ENCODE measurements at places on chromosomes 7 and 10.

DNA sequence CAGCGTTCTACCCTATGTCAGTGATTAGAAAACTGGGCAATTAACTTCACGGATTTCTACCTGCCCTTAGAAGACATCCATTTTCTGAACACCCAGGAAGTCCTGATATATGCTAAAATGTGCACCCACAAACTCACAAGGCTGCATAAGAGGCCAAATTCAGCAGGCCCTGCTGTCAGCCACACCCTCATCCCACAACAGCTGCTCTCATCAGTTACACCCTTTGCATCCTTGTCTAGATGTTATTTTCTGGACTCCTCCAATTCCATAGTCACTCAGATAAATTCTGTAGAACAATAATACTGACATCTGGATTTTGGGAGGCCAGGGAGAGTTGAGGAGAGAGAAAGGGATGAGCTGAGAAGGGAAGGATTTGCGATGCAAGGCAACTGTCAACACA, 208.9 kb downstream of the TAX1BP1 start:
- no peaks in the 10 kb centered on the region for H3K27me3 ChIP-seq
- no peak for ATAC-seq
- no peaks in the 10 kb centered on the region for H3K36me3 ChIP-seq
- peaks cover 4% of the 10 kb centered on the region for H3K4me1 ChIP-seq

GRCh38 chr7:118902600-118902999, 678.1 kb downstream of the ANKRD7 start:
- H3K27me3 ChIP-seq = no peaks in the 10 kb centered on the region
- ATAC-seq = no peak
- no peaks in the 10 kb centered on the region for H3K4me1 ChIP-seq
- H3K4me3 ChIP-seq = no peak overlapping the region
- H3K36me3 ChIP-seq = no peaks in the 10 kb centered on the region
- no peak overlapping the region for H3K27ac ChIP-seq

DNA sequence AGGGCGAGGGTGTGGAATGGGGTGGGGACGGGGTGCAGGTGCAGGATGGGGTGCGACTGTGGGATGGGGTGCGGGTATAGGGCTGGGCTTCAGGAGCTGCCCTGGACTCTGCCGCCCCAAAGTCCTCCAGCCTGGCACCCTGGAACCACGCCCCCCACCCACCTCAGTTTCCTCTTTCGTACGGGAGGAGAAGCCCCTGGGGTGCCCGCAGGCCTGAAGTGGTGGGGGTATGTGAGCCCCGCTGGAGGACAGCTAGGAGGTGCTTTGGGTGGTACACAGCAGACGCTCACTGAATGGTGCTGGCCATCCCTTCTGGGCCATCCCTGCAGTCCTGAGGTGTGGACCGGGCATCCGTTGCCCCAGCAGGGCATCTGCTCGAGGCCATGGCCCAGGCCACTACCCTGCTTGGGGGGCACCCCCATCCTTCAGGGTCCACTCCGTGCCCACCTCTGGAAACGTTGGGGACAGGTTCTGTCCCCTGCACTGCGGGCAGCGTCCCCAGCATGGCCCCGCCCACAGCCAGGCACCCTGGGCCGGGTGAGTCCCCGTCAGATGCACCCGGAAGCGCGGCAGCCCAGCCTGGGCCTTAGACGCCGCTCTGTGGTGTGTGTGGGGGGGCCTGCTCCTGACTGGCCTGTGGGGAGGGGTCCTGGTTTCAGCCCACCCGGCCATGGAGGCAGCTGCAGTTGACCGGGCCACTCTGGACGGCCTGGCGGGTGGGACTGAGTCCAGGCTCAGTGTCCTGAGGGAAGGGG, 41.6 kb downstream of the UNCX start:
- H3K36me3 ChIP-seq = no peaks in the 10 kb centered on the region
- H3K27ac ChIP-seq = no peak overlapping the region
- peaks cover 77% of the 10 kb centered on the region for H3K27me3 ChIP-seq
- H3K4me1 ChIP-seq = no peaks in the 10 kb centered on the region

GRCh38 chr10:28179006-28179742, 123.7 kb downstream of the MPP7 start:
- H3K4me3 ChIP-seq = no peak overlapping the region
- no peak overlapping the region for H3K27ac ChIP-seq
- no peak for ATAC-seq
- no peaks in the 10 kb centered on the region for H3K27me3 ChIP-seq
- peaks cover 5% of the 10 kb centered on the region for H3K4me1 ChIP-seq
- H3K36me3 ChIP-seq = no peaks in the 10 kb centered on the region

DNA sequence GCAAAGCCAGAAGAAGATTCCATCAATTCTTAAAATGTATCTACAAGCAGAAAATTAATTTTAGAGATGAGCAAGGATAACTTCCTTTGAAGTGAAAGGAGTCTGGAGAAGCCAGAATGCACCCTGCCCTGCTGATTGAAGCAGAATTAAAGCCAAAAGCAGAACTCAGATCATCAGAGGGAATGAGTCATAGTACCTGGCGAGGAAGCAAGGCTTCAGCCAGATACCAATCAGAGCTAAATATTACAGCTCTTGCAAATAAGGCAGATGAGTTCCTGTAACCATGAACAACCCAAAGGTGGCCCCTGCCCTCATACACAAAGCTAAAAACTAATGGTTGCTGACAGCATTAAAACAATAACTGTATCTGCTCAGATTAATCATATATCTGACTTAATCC, 10.4 kb downstream of the HTR7 start:
- no peak overlapping the region for H3K27ac ChIP-seq
- no peak for ATAC-seq
- no peak overlapping the region for H3K4me3 ChIP-seq

- no peak for ATAC-seq
- no peaks in the 10 kb centered on the region for H3K27me3 ChIP-seq
- no peak overlapping the region for H3K27ac ChIP-seq
- H3K4me3 ChIP-seq = no peak overlapping the region
These were observed 38.0 kb upstream of the SLC25A13 start for GRCh38 chr7:96359876-96360275.

DNA sequence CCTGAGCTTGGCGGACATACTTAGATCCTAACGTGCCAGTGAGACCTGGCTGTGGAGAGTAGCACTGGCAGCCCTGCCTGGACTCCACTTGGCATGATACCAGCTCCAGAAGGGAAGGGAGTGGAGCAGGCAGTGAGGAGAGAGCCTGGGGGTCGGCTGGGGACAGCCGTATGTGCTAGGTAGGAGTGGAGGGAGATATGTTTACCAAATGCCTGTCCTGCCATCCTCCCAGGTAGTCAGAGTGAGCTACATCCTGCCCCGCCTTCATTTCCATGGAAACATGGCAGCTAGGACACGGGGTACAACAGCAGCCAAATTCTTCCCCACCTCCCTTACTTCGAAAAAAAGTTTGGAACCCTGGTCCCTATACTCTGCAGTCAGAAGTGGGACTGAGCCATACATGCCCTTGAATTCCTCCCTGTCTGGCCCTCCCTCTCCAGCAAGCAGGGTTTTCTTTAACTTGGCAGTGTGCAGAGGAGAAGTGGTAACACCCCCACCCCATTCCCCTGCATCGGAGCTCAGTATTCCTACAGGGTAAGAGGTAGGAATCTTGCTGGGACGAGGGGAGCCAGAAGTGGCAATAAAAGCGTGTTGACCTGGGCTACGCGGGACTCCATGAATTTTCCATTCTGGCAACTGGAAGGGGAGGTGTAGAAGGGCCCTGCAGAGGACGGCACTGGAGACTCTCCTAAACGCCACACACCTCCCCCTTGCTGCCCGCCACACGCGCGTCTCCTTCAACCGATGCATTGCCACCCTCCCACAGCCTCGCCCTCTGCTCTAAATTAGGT, 20.0 kb upstream of the SMO start:
- peak overlapping the region; percentile 60 for H3K4me3 ChIP-seq
- H3K27ac ChIP-seq = peak overlapping the region; percentile 67
- H3K4me1 ChIP-seq = no peaks in the 10 kb centered on the region
- H3K36me3 ChIP-seq = no peaks in the 10 kb centered on the region
- ATAC-seq = peak; percentile 13

DNA sequence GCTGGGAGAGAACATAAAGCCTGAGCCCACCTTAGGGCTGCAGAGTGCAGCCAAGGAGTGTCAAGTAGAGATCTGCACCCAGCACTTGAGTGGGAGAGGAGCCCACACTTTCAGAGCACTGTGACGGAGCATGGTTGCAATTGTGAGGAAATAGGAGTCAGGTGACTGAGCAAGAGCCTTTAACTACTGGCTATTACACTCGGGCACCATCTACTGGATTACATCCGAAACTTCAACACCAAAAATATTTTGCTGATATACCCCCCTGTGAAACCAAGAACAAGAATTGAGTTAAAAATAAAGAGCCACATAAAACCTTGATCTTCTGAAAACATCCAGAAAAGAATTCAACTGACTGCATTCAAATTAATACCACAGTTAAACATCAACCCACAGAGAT, 657.9 kb downstream of the NXPH1 start:
- H3K4me1 ChIP-seq = no peaks in the 10 kb centered on the region
- no peaks in the 10 kb centered on the region for H3K27me3 ChIP-seq
- H3K4me3 ChIP-seq = no peak overlapping the region
- ATAC-seq = no peak
- H3K36me3 ChIP-seq = no peaks in the 10 kb centered on the region
- H3K27ac ChIP-seq = no peak overlapping the region

- no peak overlapping the region for H3K4me3 ChIP-seq
- no peak for ATAC-seq
- H3K36me3 ChIP-seq = peaks cover under 1% of the 10 kb centered on the region
These were observed 18.2 kb downstream of the FAM25A start for GRCh38 chr10:87038286-87038717.

DNA sequence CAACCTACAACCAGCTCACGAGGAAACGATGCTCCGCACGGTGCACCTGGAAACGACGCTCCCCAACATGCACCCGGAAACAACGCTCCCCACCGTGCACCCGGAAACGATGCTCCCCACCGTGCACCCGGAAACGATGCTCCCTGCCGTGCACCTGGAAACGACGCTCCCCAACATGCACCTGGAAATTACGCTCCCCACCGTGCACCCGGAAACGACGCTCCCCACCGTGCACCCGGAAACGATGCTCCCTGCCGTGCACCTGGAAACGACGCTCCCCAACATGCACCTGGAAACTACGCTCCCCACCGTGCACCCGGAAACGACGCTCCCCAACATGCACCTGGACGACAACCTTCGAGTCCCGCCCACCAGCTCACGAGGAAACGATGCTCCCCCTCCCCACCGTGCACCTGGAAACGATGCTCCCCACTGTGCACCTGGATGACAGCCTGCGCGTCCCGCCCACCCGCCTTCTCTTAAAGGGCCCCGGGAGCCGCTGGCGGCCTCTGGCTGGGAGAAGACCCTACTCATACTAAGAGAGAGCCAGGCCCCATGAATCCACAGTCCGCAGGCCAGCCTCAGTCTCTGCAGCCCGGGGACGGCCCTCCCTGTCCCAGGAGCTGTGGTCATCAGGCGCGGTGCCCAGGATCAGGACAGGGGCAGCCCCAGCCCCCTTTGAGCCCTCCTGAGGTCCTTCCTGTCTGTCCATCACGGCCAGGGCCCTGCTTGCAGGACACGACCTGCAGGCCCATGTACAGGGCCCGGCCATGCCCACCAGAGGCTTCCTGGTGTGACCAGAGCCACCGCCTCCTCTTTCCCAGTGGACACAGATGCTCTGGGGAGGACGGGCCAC, 98.3 kb downstream of the PDGFA start:
- no peak overlapping the region for H3K4me3 ChIP-seq
- H3K27me3 ChIP-seq = peaks cover 5% of the 10 kb centered on the region
- no peak for ATAC-seq
- H3K36me3 ChIP-seq = no peaks in the 10 kb centered on the region
- H3K4me1 ChIP-seq = no peaks in the 10 kb centered on the region
- H3K27ac ChIP-seq = no peak overlapping the region

DNA sequence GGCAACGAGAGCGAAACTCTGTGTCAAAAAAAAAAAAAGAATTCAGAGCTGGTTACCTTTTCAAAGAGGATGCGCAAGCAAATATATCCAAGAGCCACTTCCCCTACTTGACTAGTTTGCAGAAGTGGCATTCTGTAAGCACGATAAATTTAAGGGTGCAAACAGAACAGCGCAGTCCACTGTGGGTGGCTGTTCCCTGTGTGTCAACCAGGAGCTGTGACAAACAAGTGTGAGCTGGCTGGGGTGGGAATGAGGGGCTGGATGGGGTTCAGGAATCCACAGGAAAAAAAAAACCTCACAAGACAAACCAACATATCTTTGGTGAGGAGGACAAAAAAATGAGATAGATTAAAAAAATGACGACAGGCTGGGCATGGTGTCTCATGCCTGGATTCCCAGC, 15.9 kb downstream of the GUSB start:
- no peak overlapping the region for H3K4me3 ChIP-seq
- no peaks in the 10 kb centered on the region for H3K4me1 ChIP-seq
- ATAC-seq = no peak

- H3K27ac ChIP-seq = peak overlapping the region; percentile 80
- no peaks in the 10 kb centered on the region for H3K36me3 ChIP-seq
- ATAC-seq = peak; percentile 10
- no peaks in the 10 kb centered on the region for H3K27me3 ChIP-seq
- H3K4me3 ChIP-seq = peak overlapping the region; percentile 59
These were observed 31.1 kb downstream of the SKIDA1 start for GRCh38 chr10:21494191-21495001.

- no peaks in the 10 kb centered on the region for H3K4me1 ChIP-seq
- no peaks in the 10 kb centered on the region for H3K36me3 ChIP-seq
- H3K27me3 ChIP-seq = no peaks in the 10 kb centered on the region
- no peak for ATAC-seq
These were observed 101.1 kb upstream of the TARP start for GRCh38 chr7:38374507-38374906.

DNA sequence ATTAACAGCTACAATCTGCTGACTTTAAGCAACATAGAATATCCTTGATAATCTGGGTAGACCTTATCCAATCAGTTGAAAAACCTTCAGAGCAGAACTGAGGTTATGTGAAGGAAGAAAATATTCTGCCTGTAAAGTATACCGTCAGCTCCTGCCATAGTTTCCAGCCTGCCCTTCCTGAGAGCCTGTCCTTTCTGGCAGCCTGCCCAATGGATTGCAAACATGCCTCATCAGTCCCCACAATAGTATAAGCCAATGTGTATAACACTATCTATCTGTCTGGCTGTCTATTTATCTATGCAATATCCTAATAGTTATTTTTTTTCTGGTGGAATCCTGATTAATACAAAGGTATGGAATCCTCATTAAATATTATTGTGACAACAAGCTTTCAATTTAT, 489.2 kb upstream of the KCND2 start:
- no peak for ATAC-seq
- H3K4me3 ChIP-seq = no peak overlapping the region
- H3K27me3 ChIP-seq = no peaks in the 10 kb centered on the region
- H3K27ac ChIP-seq = no peak overlapping the region

GRCh38 chr10:117731121-117731791, 188.7 kb downstream of the EMX2 start:
- no peak overlapping the region for H3K27ac ChIP-seq
- H3K4me1 ChIP-seq = no peaks in the 10 kb centered on the region

- ATAC-seq = no peak
- no peaks in the 10 kb centered on the region for H3K36me3 ChIP-seq
- no peak overlapping the region for H3K27ac ChIP-seq
- H3K4me3 ChIP-seq = no peak overlapping the region
- no peaks in the 10 kb centered on the region for H3K4me1 ChIP-seq
These were observed 286.8 kb downstream of the SKIDA1 start for GRCh38 chr10:21238717-21239116.

GRCh38 chr7:73681031-73681430, 2.2 kb downstream of the DNAJC30 start:
- peak overlapping the region; percentile 92 for H3K4me3 ChIP-seq
- no peak overlapping the region for H3K27ac ChIP-seq
- no peaks in the 10 kb centered on the region for H3K27me3 ChIP-seq
- H3K4me1 ChIP-seq = no peaks in the 10 kb centered on the region
- no peaks in the 10 kb centered on the region for H3K36me3 ChIP-seq

- no peaks in the 10 kb centered on the region for H3K27me3 ChIP-seq
- H3K4me3 ChIP-seq = no peak overlapping the region
- H3K27ac ChIP-seq = no peak overlapping the region
These were observed 369.4 kb upstream of the IGFBP3 start for GRCh38 chr7:46290374-46291049.

- H3K27ac ChIP-seq = no peak overlapping the region
- H3K36me3 ChIP-seq = no peaks in the 10 kb centered on the region
These were observed 48.1 kb downstream of the RGS10 start for GRCh38 chr10:119494236-119495020.

Measured in gastroesophageal sphincter (tissue), 4 donors.